Natural killer cell (primary cell): ENCODE measurements at places on chromosomes 7 and 10. TPM values are rescaled to one million over a fixed set of nuclear protein-coding genes. Genes with fewer than 3 reads are reported as not detected.
A peak's percentile ranks its signal among the peaks of the same experiment; 100 is the strongest.

GRCh38 chr7:104979167-104979841 lies 34.7 kb upstream of the KMT2E start:
- DNase-seq = no peak

DNA sequence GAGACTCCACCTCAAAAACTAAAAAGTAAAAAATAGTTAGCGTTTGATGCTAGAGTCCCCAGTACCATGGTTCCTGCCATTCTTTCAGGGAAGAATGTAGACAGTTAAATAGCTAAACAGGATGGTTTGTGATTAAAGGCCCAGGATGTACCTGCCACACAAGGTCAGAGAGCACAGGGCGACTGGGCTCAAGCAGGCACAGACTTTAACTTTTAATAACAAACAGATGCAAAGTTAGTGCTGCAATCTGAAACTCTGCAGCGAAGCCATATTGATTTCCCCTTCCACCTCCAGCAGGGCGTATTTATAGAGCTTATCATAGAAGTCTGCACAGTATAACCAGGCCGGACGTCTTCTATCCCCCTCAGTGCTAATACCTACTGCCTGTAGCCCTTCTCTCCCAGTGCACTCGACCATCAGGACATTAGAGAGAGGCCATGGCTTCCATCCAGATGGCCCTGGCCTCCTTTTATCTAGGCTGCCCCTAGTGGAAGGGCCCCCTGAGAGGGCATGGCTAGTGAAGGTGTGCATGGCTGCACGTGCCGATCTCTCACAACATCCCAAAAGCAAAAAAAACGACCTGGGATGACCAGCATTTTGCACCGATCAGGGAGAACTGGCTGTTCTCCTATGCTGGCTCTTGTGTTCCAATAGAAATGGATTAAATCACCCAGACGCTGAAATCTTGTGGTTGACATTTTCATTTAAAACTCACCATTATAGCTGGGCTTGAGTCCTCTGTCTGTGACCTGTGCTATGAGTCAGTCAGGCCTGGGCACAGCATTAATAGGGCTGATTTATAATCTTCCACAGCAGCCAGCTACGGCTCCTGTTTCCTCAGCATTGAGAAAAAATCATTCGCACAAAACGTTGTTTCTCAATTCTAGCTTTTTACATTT lies 7.6 kb upstream of the BAG3 start:
- no peak for DNase-seq

GRCh38 chr7:56097700-56098099 lies 4.9 kb upstream of the PHKG1 start:
- DNase-seq = no peak

- no peak for DNase-seq
Observed at GRCh38 chr7:157871681-157872080, 534.9 kb downstream of the DNAJB6 start.

DNA sequence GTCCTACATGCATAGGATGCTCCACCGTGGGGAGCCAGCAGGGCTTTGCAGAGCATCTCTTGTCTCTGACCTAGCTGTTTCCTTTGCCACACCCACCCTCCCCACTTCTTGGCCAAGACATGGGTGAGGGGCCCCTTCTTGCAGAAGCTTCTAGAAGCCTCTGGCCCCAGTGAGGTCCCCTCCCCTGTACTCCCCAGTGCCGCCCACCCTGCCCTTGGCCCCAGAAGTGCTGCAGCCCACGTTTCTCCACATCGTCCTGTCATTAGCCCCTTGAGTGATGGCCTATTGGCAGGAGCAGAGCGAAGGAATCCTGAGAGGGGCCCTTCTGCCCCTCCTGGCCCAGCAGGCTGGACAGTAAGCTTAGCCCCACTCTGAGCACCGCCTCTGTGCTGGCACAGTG lies 43.7 kb downstream of the ALOX5 start:
- DNase-seq = no peak

GRCh38 chr10:95505641-95506040 lies 55.5 kb downstream of the SORBS1 start:
- DNase-seq = no peak

- no peak for DNase-seq
Observed at GRCh38 chr10:113423981-113424721, 128.7 kb upstream of the HABP2 start.

- DNase-seq = no peak
Observed at GRCh38 chr7:151743481-151743983, 133.4 kb downstream of the PRKAG2 start.

GRCh38 chr7:75856536-75856935 lies 22.3 kb upstream of the RHBDD2 start:
- DNase-seq = no peak

DNA sequence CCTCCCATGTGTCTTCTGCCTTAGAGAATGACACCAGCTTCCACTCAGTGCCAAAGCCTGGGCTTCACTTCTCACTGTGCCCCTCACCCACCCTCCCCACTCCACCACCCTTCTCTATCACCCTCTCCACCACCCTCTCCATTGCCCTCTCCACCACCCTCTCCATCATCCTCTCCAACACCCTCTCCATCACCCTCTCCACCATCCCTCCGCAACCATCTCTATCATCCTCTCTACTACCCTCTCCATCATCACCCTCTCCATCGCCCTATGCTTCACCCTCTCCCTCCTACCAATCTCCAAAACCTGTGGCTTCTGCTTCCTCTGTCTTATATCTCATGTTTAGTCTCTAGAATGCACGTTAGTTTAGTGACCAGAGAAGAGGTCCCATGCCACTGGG lies 91.0 kb upstream of the TMEM72 start:
- no peak for DNase-seq

GRCh38 chr7:157488966-157489365 lies 152.2 kb downstream of the DNAJB6 start:
- no peak for DNase-seq

DNA sequence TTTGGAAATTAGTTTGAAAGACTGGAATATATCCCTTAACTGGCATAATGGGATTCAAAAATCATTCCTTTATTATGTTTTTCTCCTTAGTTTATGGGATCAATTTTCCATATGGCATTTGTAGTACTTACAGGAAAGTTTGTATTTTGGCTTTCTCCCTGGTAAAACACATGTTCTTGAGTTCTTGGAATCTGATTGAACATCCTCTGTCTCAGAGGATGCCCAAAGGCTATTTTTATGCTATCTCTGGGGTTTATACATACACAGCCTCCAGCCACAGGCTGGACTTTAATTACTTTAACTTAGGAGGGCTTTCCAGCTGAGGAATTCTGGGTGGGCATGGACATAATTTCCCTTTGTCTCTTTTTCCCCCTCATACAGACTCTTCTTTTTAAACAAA lies 236.4 kb downstream of the HGF start:
- DNase-seq = no peak

- peak; percentile 50 for DNase-seq
Observed at GRCh38 chr7:155002411-155003091, 373 bp downstream of the PAXIP1 start.

GRCh38 chr10:89303161-89303560 lies 1.3 kb downstream of the IFIT2 start:
- DNase-seq = no peak

GRCh38 chr7:37069336-37069735 lies 345.0 kb upstream of the AOAH start:
- no peak for DNase-seq

GRCh38 chr7:116249969-116250553 lies 39.7 kb downstream of the TES start:
- peak; percentile 34 for DNase-seq

DNA sequence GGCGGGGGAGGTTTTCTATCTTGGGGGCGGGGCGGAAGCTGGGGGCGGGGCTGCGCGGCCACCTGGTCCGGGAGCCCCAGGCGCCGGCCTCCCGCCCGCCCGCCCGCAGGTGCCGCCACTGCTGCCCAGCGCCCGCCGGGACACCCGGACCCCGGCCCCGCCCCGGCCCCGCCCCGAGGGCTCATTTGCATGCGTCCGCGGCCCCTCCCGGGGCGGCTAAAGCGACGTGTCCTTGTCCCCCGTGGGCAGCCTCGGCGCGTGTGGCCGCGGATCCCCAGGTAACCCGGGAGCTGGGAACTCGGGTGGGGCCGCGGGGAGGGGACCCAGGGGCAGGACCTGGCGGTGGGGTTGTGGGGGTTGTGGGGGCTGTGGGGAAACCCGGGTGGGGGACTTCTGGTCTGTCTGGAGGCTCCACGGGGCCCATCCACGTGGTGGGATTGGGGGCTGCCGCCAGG lies at the start of gene BHLHA15:
Gene BHLHA15 (plus strand): TSS at position 219 of the 455 bp plus-strand sequence. CDS start 871 bp downstream, outside the sequence.
- no peak for DNase-seq

DNA sequence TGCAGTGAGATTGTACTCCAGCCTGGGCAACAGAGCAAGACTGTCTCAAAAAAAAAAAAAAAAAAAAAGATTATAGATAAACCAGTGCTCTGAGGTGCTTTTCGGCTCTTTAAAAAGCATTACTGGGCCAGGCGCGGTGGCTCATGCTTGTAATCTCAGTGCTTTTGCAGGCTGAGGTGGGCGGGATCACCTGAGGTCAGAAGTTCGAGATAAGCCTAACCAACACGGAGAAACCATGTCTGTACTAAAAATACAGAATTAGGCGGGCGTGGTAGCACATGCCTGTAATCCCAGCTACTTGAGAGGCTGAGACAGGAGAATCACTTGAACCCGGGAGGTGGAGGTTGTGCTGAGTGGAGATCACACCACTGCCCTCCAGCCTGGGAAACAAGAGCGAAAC lies 6.6 kb upstream of the HNRNPF start:
- no peak for DNase-seq

- no peak for DNase-seq
Observed at GRCh38 chr10:90937645-90938258, 16.9 kb upstream of the ANKRD1 start.

DNA sequence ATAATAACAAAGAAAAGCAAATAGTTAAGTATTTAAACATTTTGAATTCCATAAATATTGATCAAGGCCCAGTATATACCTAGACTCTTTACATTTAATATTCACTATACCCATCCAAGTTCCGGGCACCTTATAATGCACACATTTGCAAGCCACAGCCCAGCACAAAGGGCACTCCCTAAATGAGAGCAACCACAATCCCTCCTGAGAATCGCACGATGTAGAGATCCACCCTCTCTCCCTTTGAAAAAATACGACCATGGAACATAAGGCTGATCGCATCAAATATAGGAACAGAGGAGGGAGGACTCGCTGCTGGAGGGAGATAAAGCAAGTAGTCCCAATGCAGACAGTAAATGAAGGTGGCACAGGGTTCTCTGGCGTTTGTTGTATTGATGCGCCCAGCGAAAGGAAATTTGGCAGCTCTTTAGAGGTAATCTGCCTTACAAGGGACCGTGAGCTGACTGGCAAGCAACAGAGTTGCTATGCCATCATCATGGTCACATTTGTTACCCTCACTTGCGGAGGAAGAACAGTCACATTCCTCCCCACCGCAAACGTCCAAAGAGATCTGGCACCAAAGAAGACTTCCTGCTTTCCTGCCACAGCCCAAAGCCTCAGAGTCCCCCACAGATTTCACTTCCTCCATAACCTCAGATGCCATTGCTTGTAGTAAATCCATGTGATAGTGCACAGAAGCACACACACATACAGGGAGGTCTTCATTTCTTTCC lies 16.1 kb upstream of the TAS2R40 start:
- DNase-seq = peak; percentile 38

DNA sequence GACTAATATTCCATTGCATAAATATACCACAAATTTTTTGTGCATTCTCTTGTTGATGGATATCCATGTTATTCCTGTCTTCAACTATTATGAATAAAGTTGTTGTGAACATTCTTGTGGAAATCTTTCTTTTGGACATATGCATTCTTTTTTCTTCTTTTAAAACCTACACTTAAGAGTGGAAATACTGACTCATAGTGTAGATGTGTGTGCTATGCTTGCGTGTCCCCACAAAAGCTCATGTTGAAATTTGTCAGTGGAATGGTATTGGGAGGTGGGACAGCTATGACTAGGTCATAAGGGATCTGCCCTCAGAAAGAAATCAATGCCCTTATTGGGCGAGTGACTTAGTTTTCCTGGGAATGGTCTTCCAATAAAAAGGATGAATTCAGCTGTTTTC lies 203.6 kb upstream of the PRSS58 start:
- no peak for DNase-seq

DNA sequence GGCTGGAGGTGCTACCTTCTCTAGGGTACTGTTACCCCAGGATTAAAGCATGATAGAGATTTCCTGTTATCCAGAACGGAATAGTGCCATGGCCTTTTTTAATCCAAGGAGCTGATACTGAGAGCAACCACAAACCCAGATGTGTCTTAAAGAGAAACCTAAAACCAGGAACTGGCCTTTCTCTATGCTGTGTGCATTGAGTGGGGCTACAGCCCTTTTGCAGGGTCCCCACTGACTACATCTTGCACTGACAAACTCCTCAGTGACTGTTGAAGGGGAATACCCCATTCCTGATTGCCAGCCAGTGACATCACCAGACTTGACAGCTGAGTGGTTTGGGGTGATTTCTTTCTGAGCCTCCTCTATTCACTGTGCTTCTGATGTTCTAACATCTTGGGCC lies 81.9 kb upstream of the CAPZA2 start:
- no peak for DNase-seq

GRCh38 chr7:130273933-130274255 lies 7.2 kb downstream of the CPA2 start:
- no peak for DNase-seq

DNA sequence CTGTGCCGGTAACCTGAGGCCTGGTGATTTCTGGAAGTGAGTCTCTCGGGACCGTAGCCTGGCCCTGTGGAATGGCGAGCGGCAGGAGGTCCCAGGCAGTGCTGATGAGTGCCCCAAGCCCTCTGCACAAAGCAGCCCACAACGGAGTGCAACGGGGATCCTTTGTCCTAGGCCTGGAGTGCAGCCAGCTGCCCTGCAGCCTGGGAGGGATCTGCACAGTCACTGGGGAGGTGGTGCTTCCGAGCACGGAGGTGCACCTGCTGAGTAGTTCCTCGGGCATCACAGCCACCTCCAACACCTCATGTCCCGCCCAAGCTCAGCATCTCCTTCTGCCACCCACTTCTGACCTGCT lies 162.8 kb upstream of the ZMIZ1 start:
- no peak for DNase-seq

DNA sequence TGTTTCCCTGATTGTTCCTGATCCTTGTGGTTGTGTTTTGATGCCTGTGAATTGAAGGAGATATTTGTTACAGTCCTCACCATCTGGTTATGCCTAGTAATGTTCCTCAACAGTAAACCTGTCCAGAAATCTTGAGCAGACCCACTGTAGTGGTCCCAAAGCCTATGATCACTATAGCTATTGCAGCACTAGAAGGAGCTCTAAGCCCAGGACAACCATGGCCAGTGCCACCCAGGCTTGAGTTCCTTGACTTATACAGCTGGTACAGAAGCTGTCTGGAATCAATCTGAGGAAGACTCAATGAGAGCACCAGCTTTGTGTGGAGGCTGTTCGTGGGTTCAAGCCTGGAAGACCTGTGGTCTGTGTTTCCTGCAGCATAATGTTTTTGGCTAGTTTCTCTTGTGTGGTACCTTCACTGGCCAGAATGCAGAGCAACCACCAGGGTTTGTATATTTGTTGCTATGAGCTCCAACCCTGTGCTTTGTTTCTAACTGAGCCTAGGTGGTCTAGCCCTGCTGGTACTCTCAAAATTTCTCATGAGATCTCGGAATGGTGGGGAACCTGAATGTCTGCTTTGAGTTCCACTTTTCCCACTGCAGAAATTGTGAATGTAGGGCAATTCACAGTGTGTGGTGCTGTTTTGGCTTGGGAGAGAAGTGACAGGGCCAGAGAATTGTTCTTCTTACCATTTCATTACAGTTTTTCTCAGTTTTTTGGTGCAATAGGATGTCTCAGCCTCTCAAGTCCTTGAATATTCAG lies 355.2 kb downstream of the SUGCT start:
- DNase-seq = no peak

The PDK4 gene
- total RNA-seq = 0.78 TPM

The STMP1 gene
- total RNA-seq = 22.3 TPM

The INSYN2A gene
- total RNA-seq = not detected

The MRPL43 gene
- 42.0 TPM for total RNA-seq

The GSTO2 gene
- total RNA-seq = 0.75 TPM

The FBXL13 gene
- total RNA-seq = 0.85 TPM

The WNT8B gene
- not detected for total RNA-seq

The CLRN3 gene
- total RNA-seq = not detected
